Stimulated activated CD4-positive, alpha-beta T cell treated with anti-CD3 and anti-CD28 coated beads, TNF-alpha, amount 100 ng/mL, for 24 hours (primary cell): ENCODE measurements at places on chromosomes 3 and 15.

GRCh38 chr15:69727121-69727924 is 274.7 kb downstream of the RPLP1 start:
- no peak for DNase-seq

- no peak for DNase-seq
Observed at GRCh38 chr15:66777054-66777453, 75.0 kb downstream of the SMAD6 start.

DNA sequence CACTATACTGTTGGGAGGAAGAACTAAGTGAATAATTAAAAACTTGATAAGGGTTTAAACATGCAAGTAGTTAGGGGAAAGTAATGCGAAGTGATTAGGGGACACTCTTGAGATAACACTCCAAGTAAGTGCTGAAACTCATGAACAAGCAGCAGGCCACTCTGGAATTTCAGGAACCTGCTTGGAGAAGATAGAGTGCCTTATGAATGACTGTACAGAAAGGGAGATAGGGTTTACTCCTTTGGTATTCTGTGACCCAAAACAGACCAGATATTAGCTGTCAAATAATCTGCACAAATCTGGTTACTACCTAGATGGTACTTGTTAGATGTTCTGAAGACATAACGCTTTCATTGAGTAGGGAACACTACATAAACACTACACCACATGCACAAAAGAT is 85.6 kb downstream of the FRMD4B start:
- DNase-seq, result no peak

DNA sequence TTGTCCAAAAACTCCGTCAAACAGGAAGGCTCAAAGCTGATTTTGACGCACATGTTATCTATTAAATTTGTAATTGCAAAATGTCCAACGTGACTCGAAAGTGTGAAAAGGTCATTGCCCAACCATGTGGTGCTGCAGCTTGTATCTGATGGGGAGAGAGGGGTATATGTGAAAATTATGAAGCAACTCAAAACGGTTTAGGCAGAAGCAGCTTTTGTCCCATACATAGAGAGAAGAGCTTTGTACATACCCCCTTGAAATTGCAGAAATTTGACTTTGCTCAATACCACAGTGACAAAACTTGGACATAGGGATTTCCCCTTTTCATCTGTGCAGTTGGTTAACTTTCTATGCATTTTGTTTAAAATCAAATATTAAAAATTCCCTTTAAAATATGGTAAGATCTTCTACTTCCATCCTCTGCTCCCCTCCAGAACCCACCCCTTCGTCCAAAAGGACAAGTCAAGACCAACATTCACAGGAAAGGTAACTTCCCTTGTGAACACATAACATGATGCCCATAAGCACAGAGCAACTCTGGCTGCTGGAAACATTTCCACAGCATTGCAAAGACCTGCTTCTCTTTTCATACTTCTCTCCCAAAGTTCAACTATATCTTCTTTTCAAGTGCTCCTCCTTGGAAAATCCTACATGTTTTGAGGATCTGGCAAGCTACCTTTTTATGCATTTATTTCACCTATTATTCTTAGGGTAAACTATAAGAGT is 253.7 kb upstream of the THBS1 start:
- DNase-seq, result no peak

DNA sequence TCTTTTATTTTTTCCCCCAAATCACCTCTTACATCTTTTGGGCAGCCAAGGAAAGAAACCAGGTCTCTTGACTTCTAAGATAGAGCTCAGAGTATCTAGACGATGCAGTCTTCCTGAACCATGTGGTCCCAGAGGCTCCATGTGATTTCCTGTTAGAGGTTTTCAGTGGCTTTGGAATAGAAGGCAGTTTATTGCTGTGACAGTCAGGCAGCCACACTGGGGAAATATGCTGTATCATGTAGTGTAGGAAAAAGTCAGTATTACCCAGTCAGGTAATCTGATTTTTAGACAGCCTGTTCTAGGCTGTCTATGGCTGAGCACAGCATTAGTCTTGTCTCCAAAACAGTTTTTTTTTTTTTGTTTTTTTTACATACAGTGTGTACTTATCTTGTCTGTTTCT is 294.3 kb downstream of the THSD4 start:
- no peak for DNase-seq
